Mammary epithelial cell (primary cell): ENCODE measurements at places on chromosomes 12 and 14. TPM values are rescaled to one million over a fixed set of nuclear protein-coding genes. Genes with fewer than 3 reads are reported as not detected.

DNA sequence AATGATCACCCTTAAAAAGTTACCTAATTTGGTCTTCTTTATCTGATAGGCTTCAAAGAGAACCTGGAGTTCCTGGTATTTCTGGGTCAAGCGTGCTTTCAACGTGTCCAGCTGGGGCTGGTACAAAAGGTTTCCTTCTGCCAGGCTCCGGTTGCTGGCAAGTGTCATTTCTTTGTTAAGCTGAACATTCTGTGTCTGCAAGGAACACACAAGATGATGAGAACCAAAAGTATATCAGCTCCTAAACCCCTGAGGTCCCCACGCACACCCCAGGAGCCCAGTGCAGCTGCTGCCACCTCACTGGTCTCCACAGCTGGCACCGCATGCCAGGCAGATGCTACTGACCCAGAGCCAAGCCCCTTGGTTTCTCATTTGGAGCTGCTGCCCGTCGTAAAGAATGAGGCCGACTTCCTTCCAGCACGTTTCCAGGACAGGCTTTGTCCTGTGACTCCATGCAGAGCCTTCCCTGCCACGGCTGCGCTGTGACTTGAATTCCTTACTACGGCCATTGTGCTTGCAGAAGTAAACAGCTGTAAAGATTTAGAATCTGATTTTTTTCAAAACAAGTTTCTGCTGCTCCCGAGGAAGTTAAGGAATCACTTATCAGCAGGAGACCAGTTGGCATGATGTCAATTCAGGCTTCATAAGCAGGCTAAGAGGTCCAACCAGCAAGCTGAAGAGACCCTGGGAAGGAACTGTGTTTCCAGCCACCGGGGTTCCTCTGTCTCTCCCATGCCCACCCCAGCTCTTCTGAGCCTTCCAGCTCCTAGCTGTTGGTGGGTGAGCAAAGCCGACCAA, 24.9 kb downstream of the VPS37B start:
- no peak for DNase-seq

ABCC9 gene
- polyA plus RNA-seq: not detected

CCDC60 gene
- not detected for polyA plus RNA-seq

DNA sequence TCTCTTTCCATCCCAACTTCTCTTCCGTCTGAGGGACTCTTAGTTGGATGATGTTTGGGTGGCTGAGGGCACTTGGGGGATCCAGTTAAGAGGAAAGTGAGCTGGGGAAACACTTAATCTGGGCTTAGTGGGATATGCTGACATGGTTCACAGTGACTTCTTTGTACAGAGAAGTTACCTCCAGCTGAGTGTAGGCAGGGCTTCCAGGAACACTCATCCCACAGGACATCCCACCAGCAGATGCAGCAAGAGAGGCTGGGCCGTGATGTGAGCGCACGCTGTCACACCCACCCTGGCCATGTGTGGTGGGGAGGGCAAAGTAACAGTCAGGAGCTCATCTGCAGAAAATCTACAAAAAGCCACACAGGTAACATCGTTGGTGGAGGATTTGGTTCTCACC, 832 bp upstream of the CACNA2D4 start:
- DNase-seq: no peak

GRCh38 chr14:100469632-100470522, 117.3 kb downstream of the BEGAIN start:
- no peak for DNase-seq

OR4L1 gene
- polyA plus RNA-seq: not detected

PAX9 gene
- polyA plus RNA-seq: 1.00 TPM

GRCh38 chr14:33812601-33813000, 138.3 kb downstream of the EGLN3 start:
- no peak for DNase-seq

REP15 gene
- polyA plus RNA-seq: 1.0 TPM

- peak; percentile 72 for DNase-seq
Measured at GRCh38 chr14:71117839-71118743, 210.8 kb downstream of the PCNX1 start.

DNA sequence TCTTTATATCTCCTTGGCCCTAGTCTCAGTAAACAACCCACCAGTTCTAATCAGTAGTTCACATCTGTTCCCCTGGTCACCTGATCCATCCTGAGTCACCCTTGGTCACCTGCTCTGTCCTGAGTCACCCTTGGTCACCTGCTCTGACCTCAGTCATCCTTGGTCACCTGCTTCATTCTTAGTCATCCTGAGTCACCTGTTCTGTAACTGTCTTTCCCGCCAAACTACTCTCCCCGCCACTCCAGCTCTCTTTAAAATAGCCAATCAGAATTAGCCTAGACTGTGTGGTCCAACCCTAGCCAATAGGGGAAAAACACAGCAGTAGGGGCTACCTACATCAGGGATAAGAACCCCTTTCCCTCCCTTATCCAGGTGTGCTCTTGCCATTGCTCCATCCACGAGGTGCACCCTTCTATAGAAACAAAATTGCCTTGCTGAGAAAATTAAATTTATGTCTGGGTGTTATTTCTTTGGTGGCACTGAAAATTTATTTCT, 245.4 kb upstream of the DIO3 start:
- DNase-seq: peak; percentile 6

- no peak for DNase-seq
Measured at GRCh38 chr12:26863515-26863914, 30.5 kb upstream of the ITPR2 start.

- DNase-seq: no peak
Measured at GRCh38 chr12:108826101-108826806, 31.1 kb downstream of the SSH1 start.

GRCh38 chr12:121568971-121569751, 11.7 kb downstream of the KDM2B start:
- DNase-seq: no peak

SERPINA5 gene
- 0.22 TPM for polyA plus RNA-seq

DNA sequence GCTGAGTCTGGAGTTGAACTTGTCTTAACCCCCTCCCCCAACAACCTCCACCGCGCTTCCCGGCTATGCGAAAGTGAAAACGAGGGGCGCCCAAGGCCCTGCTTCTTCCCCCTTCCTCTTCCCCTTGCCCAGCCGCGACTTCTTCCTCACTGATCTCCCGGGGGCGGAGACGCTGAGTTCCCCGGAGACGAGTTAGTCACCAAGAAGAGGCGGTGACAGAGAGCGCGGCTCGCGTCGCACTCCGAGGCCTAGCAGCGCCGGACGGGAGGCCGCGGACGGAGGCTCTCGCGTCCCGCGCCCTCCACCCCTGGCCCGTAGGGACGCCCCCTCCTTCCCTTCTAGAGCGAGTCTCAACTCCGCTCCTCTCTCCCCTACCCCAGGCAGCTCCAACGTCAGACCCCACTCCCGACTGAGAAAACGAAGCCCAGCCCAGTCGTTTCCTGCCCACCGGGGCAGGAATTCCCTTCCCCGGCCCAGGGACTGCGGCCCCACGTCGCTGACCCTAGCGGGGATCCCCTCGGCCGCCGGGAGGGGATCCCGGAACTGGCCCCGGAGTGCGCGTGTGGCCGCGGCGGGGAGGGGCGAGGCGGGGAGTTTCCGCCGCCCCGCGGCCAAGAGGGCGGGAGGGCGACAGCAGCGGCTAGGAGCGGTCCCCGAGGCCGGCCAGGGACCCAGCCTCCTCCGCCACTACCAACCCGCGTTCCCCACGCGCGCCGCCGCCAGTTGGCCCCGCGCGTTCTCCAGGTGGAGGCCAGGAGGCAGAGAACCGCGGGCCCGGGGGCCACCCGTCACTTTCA, 1.4 kb downstream of the BAZ1A start:
- DNase-seq: peak; percentile 81

NKX2-1 gene
- not detected for polyA plus RNA-seq

GRCh38 chr12:67515679-67516340, 132.7 kb upstream of the DYRK2 start:
- no peak for DNase-seq

- no peak for DNase-seq
Measured at GRCh38 chr12:48263617-48264016, 60.5 kb upstream of the OR10AD1 start.

DNA sequence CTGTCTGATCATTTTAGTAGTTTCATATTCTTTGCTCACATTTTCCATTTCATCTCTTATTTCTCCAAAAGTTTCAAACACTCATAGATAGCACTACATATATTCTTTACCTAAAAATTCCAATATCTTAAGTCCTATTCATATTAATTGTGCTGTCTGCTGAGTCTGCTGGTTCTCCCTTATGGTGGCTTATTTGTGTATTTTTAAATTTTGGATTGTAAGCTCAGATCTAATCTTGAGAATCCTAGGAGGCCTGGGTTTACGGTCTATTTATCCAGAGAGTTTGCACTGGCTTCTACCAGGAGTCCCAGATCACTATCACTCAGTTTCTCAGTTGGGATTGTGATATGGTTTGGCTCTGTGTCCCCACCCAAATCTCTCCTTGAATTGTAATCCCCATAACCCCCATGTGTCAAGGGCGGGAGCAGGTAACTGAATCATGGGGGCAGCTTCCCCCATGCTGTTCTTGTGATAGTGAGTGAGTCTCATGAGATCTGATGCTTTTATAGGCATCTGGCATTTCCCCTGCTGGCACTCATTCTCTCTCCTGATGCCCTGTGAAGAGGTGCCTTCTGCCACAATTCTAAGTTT, 10.2 kb downstream of the NT5DC3 start:
- no peak for DNase-seq

DNA sequence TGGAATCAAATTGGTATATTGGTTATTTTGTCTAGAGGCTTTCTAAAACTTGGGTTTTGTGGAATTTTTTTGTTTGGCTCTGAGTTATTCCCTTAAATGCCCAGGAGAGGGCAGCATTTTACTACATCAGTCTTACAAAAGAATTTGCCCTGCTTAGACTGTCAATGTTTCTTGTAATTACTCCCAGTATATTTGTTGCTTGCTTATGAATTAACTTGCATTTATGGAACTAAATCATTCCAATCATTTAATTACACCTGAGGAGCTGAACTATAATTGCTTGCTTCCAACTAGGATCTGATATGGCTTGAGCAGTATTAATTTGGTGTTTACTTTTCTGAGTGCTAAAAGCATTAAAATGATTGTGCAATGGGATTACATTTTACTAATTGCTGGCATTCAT, 48.7 kb downstream of the MIPOL1 start:
- DNase-seq: peak; percentile 21

MUCL1 gene
- 1.7 TPM for polyA plus RNA-seq

GRCh38 chr12:1728824-1729223, 38.0 kb downstream of the ADIPOR2 start:
- no peak for DNase-seq

PLBD1 gene
- not detected for polyA plus RNA-seq

DNA sequence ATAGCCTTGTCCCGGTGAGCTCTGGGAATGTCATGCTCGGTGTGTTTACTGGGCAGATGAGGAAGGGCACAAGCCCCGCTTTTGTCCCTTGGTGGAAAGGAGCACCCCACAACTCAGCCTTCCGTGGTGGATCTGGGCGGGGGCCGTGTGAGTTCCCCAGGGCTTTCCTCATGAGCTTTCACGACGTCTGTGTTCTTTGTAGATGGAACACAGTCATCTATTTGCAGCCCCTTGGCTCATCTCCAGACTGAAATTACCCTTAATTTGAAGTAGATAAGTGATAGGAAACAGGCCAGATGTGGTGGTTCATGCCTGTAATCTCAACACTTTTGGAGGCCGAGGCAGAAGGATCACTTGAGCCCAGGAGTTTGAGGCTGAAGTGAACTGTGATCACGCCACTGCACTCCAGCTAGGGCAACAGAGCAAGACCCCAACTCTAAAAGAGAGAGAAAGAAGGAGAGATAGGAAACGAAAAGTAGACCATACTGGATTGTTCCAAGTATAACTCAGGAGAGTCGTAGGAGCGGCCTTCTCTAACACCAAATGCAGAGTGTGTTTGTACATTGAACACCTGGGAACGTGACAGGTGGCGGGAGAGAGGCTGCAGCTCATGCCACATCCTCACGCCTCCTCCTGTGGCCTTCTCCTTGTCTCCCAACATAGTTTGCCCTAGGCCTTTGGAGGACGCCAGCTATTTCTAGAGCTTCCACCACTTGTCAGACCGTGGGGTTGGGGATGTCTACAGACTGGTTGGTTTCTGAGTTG, 8.8 kb downstream of the P2RX4 start:
- DNase-seq: no peak

C14orf132 gene
- 0.41 TPM for polyA plus RNA-seq

- no peak for DNase-seq
Measured at GRCh38 chr12:110111476-110112334, 12.5 kb upstream of the IFT81 start.
